ENCODE measurements at places on chromosomes 2 and 18.
A peak's percentile ranks its signal among the peaks of the same experiment; 100 is the strongest.

DNA sequence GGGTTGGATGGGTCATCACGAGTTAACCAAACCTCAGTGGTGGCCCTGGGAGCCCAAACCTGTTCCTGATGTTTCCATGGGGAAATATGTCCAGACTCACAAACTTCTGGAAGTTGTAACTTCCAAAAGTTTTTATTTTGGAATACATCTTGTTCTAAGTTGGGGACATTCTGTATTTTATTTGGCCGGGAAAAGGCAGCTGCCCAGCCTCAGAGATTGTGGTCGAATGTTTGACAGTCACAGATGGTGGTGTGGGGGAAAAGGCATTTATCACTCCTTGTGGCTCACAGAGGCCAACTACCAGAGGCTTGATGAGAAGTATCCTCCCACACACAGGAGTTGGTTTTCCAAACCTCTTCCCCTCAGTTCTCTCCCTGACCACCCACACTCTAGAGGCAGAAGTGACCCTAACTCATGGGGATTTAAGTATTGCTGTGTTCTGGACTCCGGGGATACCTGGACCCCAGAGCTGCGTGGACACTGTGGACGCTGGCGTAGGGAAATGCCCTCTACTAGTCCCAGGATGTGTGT is 124.7 kb upstream of the PPP1CB start:
- DNase-seq, result no peak

DNA sequence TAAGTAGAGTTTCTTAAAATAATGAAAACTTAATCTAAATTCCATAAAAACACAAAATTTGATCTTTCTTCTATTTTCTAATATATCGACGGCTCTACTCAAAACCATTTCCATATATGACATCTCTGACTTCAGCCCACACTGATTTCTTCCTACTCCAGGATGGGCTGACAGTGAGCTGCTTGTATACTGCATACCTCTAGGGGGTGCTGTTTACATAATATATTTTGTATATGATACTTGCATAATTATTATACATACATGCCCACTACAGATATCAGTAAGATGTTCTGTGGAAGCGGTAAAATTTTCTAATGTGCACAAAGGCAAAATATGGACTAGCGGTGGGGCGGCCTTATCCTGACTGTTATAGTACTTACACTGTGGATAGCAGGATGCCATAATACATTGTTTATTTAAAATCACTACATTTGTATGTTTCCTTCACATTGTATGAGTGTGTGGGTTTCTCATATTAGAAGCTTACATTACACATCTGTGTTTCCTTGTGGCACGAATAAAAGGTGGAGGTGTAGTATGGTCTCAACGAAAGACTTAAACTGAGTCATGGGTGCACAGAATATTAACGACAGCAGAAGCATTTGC is 66.1 kb upstream of the NXPH2 start:
- no peak for DNase-seq

- DNase-seq, result no peak
Measured at GRCh38 chr2:215450188-215451011, 14.5 kb upstream of the FN1 start.

DNA sequence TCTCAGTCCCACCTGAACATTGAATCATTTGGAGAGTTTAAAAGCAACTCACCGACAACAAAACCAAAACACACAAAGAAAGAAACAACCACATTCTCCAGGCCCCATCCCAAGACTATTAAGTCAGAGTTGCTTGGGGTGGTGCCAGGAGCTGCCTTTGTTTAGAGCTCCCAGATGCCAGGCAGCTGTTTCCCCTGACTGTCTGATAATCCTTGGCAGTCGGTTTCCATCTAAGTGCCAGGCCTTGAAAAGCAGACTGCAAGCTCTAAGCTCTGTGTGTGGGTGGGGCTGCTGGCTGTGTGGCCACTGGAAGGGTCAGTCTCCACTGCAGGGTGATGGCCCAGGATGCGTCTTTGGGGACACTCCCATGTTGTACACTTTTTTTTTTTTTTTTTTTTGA is 255.3 kb upstream of the AGAP1 start:
- DNase-seq, result no peak

DNA sequence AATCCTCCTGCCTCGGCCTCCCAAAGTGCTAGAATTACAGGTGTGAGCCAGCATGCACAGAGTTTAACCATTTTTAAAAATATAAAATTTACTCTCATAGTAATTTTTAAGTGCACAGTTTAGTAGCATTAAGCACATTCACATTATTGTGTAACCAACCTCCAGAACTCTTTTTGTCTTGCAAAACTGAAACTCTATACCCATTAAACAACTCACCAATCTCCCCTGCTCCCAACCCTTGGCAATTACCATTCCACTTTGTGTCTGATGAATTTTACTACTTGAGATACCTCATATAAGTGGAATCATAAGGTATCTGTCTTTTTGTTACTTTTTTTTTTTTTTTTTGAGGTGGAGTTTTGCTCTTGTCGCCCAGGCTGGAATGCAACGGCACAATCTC is 112.5 kb downstream of the BMPR2 start:
- DNase-seq, result no peak

DNA sequence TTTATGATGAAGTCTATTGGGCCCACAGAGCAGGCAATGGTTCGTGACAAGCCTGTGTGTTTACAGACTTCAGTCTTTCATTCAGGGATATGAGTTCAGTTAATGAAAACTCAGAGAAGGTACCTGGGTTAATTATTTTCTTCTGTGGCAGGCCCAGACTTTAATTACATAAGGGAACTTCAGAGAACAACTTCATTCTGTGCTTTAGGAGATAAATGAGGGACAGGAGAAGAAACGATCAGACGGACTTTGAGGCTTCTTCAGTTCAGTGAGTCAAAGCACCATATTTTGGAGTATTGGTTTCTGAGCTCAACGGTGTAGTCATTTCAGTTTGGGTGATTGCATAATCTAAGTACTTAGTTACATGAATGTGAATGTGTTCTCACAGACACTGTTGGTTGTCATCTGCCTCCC is 203.0 kb upstream of the KCNJ3 start:
- DNase-seq, result no peak

GRCh38 chr2:9690716-9691498 is 60.1 kb upstream of the YWHAQ start:
- no peak for DNase-seq

DNA sequence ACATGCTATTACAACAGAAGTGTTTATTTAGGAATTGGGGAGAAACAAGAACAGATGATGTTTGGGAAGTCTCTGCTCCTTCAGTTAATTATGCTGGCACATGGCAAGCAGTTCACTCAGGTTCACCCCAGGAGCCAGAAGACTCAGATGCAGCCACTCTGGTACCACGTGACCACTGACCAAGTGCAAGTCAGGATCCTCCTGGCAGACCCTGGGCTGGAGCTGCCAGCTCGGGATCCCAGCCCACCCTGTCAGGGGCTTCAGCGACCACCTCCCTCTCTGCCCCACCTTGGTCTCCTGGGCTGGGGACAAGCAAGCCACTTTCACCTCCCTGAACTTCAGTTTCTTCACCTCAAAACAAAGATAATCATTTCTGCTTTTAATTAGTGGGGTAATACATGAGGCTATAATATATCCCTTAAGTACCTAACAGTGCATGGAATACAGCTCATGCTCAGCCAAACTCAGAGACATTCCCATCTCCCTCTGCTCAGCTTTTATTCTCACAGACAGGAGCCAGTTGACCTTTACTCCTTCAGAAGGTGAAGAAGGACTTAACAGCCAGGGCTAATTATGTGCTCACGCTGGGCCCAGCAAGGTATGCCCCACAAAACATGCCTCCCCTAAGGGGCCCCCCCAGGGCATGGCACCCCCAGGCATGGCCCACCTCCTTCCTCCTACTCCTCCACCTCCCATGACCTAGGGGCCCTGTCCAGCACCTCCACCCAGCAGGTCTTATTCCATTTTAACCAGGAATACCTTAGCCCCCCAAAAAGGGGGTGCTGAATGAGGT is 11.8 kb downstream of the CRACDL start:
- no peak for DNase-seq

DNA sequence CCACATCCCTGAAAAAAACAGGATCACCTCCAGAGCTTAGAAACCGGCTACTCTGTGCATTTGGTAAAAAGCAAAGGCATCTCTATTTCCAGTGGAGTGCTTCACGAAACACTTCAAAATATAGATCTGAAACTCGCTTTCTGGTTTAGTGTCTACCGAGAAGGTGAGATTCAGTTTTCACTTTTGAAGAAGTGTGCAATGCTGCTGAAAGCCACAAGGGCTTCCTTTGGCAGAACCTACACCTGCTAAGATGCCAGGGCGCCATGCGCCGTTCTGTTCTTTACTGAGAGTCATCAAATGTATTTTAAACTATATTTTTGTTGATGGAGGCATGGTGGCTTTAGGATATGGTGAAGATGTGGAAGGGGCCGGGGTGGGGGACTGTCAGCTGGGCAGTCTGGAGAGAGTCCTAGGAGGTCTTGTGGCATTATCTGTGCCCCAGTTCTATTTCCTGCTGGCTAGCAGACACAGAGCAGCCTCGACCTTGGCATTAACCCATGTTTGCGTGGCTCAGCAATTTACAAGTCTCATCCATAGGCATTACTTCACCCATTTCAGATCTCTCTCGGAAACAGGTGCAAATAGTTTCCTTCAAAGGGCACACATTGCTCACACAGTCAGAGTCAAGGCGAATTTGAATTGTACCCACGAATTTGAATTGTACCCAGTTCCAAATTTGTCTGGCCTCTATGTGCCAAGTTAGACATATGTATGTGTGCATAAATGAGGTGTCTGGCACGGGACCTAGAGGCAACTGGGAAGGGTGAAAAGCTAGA is 46.7 kb upstream of the KCNF1 start:
- peak; percentile 3 for DNase-seq

- peak; percentile 50 for DNase-seq
Measured at GRCh38 chr2:25161055-25161781, 7.2 kb downstream of the POMC start.

- no peak for DNase-seq
Measured at GRCh38 chr2:109173311-109174171, 44.5 kb downstream of the SH3RF3 start.

DNA sequence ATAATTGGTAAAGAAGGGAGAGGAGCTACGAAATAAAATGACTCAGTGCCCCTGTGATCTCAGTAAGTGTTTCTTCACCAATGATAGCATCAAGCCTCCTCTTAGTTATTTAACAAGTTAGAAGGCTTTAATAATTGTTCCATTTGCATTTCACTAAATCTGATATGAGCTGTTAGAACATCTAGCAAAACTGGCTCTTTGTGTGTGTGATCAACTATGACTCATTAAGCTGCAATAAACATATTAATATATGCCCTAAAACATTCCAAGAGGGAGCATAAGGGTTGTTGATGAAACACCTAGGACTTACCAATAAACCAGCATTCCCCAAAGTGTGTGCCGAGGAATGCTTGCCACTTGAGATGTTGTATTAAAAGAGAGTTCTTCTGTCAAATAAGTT is 115.2 kb downstream of the OSBPL6 start:
- no peak for DNase-seq

DNA sequence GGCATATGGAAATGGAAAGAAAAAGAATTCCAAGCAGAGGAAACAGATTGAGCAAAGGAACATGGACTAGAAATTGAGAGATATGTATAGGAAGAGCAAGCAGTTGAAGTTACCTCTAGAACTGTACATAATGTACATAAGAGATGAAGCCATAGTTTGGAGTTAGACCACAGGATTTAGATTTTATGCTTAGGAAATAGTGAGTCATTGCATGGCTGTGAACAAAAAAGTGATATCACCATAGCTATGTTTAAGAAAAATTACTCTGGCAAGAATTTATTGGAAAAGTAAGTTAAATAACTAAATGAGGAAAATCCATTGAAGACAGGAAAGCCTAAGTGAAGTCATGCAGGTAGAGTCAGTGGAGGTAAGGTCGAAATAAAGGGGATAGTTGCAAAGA is 99.4 kb upstream of the GALNT5 start:
- DNase-seq, result no peak

DNA sequence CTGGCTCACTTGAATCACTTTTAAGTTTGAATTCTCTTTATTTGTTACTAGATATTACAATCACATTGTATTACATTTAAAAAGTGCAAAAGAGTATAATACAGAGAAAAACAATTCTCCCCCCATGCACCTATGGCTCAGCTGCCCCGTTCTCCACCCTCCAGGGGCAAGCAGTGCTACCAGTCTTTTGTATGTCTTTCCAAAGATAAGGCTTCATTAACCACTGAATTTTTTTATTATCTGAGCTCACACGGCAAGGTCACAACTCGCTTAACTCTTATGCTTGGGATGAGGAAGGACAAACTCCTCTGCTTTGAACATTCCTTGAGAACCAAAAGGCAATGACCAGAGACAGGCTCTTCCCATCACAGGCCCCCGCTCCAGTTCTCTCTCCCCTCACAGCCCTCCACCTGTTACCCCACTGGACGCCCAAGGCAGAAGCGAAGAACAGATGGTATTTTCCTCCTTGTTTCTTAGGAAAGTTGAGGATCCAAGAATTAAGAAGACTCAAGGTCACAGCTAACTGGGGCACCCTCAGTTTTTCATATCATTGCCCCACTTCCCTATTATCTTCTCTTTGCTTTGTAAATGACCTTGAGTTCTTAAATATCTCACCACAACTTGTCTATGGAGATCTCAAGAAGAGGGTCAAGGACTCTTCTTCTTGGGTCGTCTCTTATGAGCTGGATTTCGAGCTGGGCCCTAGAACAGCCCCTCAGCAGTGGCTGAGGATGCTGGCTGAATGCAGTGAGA is 30.1 kb downstream of the SH2D6 start:
- no peak for DNase-seq

- DNase-seq, result no peak
Measured at GRCh38 chr2:227443889-227444568, 27.9 kb upstream of the AGFG1 start.

DNA sequence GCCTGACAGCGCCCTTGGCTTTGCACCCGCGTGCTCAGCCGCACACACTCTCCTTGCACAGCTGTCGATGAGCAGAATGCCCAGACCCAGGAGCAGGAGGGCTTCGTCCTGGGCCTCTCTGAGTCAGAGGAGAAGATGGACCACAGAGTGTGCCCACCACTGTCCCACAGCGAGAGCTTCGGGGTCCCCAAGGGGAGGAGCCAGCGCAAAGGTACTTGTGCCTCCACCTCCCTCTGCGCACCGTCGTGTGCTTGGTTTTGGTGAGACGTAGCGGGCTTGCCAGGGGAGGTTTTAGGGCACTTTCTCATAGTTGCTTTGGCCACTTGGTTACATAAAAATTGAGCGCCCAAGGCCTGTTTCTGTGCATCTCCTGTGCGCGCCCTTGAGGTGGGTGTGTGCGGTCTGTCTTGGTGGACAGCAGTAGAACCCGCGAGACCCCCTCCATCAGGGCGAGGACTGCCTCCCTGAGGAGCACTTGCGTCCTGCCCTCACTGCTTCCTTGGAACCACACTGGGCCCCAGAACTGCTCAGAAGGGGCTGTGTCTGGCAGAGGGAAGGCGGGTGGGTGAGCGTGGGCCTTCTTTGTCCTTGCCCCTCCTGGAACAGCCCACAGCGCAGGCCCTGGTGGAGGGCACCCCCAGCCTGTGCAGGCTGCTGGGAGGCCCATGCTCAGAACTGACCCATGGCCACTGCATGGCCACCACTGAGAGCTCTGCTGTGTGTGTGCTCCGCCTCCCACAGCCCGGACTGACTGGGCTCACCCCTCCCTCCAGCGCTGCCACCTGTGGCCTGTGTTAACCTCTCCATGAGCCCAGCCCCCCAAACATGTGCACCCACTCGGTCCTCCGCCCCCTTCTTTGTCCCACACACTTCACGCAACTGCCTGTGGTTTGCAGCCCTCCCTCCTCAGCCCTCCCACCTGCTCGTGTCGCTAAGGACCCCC is 95.9 kb downstream of the DGKD start:
- DNase-seq, result no peak

- no peak for DNase-seq
Measured at GRCh38 chr2:31151501-31151900, 13.3 kb upstream of the GALNT14 start.
